Iris pigment epithelial cell (primary cell): ENCODE measurements at places on chromosomes 13 and 19.

- DNase-seq: no peak
These were observed 164.2 kb downstream of the ABCC4 start for GRCh38 chr13:95137096-95137495.

DNA sequence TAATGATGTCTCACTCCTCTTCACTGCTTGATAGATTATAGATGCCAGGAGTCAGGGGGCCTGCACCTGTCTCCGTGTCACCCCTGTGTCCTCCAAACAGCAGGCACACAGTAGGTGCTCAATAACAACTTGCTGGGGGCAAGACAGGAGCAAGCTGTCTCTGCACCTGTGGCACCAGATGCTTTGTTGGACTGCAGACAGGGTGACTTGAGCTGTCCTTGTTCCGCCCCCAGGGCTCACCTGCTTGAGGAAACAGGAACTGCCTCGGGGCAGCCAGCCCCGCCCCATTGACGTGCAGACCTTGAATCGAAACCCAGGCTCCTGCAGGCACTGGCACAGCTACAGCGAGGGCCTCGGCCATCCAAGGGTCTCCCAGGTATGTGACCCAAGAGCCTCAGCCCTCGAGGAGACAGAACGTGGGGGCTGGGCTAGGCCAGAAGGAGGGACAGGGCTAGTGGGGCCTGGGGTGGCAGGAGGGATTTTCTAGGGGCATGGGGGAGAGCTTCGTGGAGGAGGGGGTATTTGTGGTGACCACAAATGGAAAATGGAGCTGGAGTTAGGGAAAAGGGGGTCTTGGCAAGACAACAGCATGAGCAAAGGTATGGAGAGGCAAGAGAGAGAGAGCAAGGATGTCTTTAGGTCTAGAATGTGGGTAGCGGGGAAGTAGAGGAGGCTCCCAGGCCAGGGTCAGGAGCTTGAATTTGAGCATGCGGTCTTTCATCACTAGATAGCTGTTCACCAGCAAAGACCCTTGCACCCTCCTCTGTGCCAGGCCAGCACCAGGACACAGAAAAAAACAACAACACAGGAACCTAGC is at the start of gene HSH2D:
Gene HSH2D, plus strand, starts transcription at position 287 of the 817 bp plus-strand sequence. CDS start 5,066 bp downstream, outside the sequence.
- DNase-seq: no peak

DNA sequence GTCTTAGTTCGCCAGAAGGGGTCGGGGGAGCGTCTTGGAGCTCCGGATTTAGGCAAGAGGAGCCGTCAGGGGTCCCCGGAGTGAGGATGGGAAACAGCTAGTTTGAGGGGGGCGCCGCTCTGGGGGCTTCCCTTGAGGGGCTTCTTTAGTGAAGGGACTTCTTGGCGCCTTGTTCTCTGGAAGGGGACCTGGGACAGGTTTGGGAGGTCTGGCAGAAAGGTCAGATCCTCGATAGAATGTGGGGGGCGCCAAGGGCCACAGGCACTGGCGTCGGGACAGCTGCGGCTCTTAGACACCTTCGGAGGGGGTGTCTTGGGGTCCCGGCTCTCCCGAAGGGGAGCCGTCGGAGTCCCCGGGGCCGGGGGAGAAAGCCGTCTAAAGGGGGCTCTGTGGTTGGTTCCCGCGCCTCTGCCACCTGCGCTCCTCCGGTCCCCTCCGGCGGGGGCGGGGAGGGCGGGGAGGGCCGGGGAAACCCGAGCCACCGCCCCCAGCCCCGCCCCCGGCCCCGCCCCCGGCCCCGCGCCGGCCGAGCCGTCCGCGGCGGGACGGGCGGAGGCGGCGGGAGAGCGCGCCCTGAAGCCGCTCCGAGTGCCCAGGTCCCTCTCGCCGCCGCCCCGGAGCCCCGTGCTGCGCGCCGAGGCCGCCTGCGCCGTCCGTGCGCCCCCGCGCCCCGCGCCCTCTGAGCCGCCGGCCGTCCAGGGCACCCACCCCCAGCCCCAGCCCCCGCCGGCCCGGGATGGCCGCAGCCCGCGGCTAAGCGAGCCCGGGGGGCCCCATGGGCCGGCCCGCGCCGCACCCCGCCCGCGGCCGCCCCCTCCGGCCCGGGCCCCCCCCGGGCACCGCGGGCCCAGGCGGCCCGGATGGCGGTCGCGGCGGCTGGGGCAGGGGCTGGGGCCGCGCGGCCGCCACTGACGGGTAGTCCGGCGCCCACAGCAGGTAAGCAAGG is at the start of gene NRTN:
Gene NRTN, plus strand, starts transcription at position 552 of the 946 bp plus-strand sequence. CDS start 19,099 bp downstream, outside the sequence.
- no peak for DNase-seq

DNA sequence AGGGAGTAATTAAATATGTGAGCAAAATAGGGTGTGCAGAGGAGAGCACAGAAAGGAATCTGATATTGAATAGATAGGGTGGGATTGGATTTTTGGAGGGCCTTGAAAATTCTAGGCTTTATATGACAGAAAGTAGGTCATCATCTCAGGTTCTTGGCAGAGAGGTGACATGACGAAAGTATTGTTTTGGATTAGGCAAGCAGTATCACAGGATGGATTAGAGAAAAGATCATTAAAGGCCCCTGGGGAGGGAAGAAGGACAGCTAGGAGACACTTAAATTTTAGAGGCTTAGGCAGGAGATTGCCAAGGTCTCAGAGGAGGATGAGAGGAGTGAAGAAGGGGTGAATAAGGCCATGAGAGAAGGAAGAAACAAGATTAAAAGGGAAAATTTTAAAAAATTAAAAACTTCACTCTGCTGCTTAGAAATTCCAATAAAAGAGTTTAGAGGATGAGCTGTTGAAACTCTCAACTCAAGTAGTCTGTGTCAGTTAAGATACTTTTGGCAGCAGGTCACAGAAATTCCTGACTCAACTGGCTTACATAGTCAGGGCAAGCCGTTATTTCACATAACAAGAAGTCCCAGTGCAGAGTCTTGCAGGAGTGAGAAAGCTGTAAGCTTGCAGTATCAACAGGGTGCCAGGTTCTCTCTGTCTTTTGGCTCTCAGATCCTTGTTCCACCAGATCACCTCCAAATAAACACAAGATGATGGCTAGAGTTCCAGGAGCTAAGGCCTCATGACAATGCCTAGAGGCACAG is 8.8 kb downstream of the GPC6 start:
- DNase-seq: peak; percentile 75

DNA sequence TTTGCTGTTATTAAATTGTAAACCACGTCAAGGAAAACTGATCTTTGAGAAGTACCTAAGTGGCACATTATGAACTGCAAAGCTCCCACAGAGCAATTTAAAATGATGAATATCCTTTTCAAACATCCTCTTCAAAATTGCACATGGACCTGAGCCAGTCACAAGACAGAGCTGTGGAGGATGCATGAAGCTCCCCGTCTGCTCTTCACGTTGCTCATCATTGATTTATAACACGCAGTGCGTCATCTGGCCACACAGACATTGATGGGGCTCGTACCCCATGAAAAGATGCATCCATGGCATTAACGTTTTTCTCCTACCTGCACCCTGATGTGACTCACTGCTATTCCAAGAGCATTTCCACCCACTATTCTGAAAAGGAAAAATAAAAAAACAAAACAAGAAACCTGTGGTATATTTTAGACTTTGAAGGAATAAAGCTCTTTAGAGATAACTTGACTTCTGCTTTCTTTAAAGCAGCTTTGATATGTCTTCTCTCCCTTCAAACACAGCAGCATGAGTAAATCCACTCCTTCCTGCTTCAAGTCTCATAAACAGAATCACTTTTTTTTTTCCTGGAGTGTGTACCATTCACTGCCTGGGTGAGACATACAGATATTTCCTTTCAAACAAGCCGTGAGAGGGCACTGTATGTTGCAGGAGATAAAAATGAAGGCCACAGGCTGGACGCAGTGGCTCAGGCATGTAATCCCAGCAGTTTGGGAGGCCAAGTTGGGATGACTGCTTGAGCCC is 7.2 kb upstream of the SERTM1 start:
- no peak for DNase-seq

DNA sequence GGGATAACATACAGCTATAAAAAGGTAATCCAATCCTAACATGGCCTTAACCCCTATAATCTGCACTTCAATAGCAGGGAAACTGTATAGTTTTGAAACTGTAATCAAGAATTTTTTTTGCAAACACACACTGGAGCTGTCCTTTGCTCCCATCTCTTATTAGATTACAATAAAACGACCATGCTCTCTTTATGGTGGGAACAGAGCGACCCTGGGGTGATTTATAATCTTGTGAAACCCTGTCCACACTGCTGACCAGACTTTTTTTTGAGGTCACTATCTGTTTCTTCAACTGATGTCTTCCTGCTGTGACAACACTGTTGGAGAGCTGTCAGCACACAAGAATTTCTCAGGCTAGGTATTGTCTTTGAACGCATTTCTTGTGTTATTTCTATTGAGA is 35.3 kb downstream of the DACH1 start:
- DNase-seq: no peak
